ENCODE measurements at places on chromosomes 13 and 19.

- no peak for DNase-seq
These were observed 59.5 kb downstream of the ARHGEF18 start for GRCh38 chr19:7408251-7408650.

- no peak for DNase-seq
These were observed 114.4 kb upstream of the TMTC4 start for GRCh38 chr13:100789025-100789424.

DNA sequence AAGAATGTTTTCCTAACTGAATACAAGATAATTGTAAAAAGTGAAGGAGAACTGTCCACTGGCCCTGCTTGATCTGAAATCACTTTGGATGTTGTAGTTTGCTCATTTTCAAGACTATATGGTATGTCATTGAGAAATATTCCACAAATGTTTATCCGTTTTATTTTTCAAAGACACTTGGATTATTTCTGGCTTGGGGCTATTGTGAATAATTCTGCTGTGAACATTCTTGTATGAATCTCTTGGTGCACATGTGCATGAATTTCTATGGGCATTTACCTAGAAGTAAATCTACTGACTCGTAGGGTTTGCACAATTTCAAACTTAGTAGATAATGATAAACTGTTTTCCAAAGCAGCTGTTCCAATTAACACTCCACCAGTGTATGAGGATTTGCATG lies 8.6 kb downstream of the RXFP2 start:
- DNase-seq = no peak

GRCh38 chr19:53881482-53882390 lies at the start of gene PRKCG:
Gene PRKCG (plus strand): TSS chr19:53882197. CDS start chr19:53882495, 298 bp downstream.
- peak; percentile 48 for DNase-seq

DNA sequence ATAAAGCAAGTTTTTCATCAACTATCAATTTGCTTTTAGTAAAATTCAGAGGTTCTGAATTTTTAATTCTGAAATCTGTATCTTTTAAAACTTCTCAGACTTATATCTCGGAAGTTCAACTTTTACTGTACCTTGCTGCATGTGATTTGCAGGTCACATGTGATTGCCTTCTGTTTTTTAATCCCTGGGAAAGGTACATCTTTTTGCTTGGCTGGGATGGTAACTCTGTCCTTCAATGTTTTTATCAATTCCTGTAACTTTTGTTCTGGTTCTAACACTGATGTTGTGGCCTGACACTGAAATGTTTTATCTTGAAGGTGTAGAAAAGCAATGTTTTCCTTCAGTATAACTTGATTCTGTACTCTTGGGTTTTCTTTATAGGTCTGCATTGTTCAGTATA lies 16.2 kb upstream of the NAA16 start:
- DNase-seq = no peak

- DNase-seq = no peak
These were observed 13.9 kb upstream of the PAK4 start for GRCh38 chr19:39111593-39112199.

DNA sequence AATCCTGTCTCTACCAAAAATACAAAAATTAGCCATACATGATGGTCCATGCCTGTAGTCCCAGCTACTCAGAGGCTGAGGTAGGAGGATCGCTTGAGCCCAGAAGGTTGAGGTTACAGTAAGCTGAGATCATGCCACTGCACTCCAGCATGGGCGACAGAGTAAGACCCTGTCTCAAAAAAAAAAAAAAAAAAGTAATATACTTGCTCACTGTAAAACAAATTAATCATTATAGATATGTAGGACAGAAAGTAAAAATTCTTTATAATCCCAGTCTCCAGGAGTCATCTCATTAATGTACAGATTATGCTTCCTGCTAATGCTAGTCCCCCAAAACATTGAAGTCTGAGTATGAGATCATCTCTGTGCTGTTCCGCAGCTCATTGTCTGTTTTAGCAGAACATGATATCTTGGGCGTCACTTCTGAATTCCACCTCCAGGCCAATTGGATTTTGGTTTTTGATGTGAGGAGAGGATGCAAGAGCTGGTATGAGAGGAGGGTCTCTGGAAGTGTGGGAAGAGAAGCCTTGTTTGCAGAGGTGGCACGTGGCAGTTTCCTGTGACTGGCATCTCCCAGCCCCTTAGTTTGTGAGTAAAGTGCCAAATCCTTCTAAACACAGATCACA lies 75.4 kb upstream of the NPAS1 start:
- DNase-seq = no peak

- no peak for DNase-seq
These were observed 1101.4 kb downstream of the PCDH9 start for GRCh38 chr13:66128692-66129269.

DNA sequence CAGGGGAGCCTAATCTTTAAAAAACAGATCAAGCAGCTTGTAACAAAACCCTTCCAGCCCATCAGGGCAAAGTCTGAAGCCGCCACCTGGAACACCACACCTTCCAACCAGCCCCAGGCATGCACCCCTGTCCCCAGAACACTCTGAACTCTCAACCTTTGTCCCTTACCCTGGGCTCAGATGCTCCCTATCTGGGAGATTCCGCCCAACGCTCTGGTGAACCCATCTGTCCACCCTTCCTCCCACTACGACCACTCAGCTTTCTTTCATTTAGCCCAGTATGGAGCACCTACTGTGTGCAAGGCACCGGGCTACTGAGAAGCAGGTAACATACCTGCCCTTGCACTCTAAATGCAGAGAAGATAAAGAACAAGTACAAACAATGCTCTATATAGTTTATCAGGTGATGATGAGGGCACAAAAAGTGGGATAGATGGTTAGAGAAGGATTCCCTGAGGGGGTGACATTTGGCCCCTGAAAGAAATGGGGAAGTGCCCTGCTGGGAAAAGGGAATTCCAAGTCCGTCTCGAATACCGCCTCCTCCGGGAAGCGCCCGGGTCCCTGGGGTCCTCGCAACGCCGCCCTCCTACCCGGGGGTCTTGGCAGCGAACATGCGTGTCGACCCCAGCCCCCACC lies 629 bp downstream of the PEPD start:
- no peak for DNase-seq

GRCh38 chr13:39781381-39781780 lies 125.9 kb downstream of the COG6 start:
- no peak for DNase-seq

GRCh38 chr13:86082121-86082520 lies 282.9 kb upstream of the SLITRK6 start:
- DNase-seq = no peak

GRCh38 chr13:51416107-51416506 lies 36.7 kb downstream of the INTS6 start:
- DNase-seq = no peak

- DNase-seq = no peak
These were observed 5.1 kb downstream of the OR10H1 start for GRCh38 chr19:15810335-15810734.

GRCh38 chr19:55459551-55459949 lies 1.9 kb downstream of the ISOC2 start:
- DNase-seq = no peak

- no peak for DNase-seq
These were observed 18.3 kb upstream of the ISYNA1 start for GRCh38 chr19:18456279-18456678.

GRCh38 chr13:31014456-31014855 lies 82.0 kb downstream of the TEX26 start:
- DNase-seq = no peak

GRCh38 chr13:105139380-105140285 lies 1395.8 kb downstream of the EFNB2 start:
- no peak for DNase-seq

All from D721Med (cell line).